Hindlimb muscle (tissue), 1 donor: ENCODE measurements at places on chromosomes 2 and 18. TPM values are rescaled to one million over a fixed set of nuclear protein-coding genes. Genes with fewer than 3 reads are reported as not detected.

FAM228B gene
- polyA plus RNA-seq, result 15.6 TPM

SPATS2L gene
- 219 TPM for polyA plus RNA-seq

NR4A2 gene
- polyA plus RNA-seq, result 1.9 TPM

IKZF2 gene
- 4.2 TPM for polyA plus RNA-seq

FBXO41 gene
- polyA plus RNA-seq, result 0.23 TPM

HOXD4 gene
- 8.2 TPM for polyA plus RNA-seq

PKDCC gene
- 116 TPM for polyA plus RNA-seq

ERFE gene
- 6.3 TPM for polyA plus RNA-seq

ARPC2 gene
- polyA plus RNA-seq, result 212 TPM

BUB1 gene
- polyA plus RNA-seq, result 8.7 TPM

MORN2 gene
- 8.2 TPM for polyA plus RNA-seq

EFR3B gene
- polyA plus RNA-seq, result 5.3 TPM

PPP4R1 gene
- 57.2 TPM for polyA plus RNA-seq

GAL3ST2 gene
- polyA plus RNA-seq, result not detected

CTAGE1 gene
- polyA plus RNA-seq, result not detected

PROC gene
- 0.93 TPM for polyA plus RNA-seq

SLC40A1 gene
- polyA plus RNA-seq, result 42.2 TPM

AGAP1 gene
- polyA plus RNA-seq, result 31.5 TPM
